Activated T-cell treated with anti-CD3 and anti-CD28 coated beads, Interleukin-2, amount 50 U/mL, for 4 hours (primary cell): ENCODE measurements at places on chromosomes 5 and 9.

DNA sequence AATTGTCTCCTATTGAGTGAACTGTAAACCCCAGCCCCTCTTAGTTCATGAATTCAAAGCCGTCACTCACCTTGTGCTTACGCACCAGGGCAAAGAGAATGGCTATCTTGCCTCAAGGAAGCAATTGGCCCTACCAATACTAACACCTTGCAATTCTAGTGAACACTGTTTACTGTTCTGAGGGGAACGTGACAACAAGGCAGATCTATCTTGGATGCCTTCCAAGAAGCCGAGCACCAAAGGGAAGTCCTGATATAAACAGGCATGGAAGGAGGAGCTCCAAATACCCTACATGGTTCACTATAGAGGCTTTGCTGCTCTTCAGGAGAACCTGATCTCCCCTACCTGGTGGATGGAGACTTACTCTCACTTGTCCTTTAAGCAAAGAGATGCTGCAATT is 1.7 kb upstream of the PLPPR1 start:
- no peak for DNase-seq

DNA sequence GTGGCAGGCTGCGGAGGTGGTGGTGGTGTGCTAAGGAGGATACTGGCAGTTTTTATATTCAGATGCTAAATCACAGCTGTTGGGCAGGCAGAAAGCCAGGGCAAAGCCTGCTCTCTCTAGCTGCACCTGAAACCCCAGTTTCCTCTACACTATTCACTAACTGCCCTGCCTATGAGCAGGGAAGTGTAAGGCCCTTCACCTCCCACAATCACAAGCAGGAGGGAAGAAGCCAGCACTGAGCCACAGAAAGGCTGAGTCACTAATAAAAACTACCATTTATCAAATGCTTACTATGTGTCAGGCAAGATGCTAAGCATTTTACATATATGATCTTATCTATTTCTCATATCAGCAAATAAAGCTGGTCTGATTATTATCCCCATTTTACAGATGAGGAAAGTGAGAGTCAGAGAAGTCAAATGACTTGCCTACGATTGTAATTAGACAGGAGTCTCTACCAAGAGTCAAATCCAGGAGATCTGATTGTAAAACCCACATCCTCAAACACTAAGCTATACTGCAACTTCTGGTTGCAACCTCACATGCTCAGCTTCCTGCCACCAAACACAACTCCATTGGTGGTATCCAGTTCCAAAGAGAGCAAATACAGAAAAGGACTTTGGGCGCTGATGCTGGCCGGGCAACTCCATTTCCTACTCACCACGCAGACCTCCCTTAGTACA is 17.7 kb upstream of the IL6ST start:
- DNase-seq: peak; percentile 10

DNA sequence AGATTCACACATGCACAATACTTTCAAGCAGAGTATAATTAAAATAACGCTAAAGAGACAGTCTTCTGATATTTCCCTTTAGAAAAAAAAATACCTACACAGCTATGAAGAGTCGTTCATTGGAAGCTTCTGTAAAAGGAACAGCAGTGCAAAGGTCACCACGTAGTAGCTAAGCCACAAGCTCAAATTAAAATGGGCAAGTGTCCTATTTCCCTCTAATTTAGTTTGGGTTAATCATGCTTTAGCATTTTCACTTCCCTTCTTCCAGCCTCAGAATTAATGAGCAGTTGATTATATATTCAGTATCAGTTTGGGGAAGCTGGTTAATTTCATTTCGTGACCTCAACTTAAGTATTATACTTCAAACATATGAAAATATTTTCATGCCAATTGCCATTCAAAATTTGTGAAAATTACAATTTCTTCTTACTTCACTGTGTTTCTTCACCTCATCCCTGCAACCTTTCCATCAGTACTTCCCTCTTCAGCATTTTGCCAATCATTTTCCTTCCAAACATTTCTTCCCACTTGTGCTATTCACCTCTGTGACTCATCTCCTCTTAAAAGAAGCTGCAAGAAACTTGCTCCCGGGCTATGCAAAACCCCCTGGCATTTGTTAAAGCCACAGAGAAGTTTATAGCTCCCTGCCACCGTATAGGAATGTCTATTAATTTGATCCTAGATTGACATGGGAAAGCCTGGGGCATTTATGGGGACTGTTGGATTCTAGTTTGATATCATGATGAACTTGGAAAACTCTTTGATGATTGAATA is 83.0 kb downstream of the DMRTA1 start:
- DNase-seq: no peak

DNA sequence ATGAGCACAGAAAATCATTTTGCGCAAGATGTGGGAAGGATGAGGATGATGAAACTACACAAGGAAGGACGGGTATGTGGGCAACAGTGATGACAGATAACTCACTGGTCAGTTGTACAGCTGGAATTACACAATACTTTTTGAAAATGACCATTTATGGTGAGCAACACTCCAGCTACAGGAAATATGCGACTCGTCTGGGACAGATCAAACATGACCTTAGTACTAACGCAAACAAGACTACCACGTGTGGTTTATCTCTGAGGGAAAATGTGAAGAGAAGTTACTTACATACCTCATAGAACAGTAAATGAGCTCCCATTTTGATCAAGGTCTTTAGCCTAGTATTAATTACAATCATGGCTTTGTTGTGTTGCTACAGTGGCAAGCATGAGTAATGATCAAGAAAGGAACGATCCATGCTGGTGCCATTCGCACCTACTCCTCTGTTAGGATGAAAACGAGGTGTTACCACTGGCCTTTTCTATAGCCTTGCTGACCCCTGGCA is 456.9 kb downstream of the BNC2 start:
- DNase-seq: no peak

- DNase-seq: no peak
Measured at GRCh38 chr9:77432053-77432452, 216.1 kb downstream of the GNA14 start.

DNA sequence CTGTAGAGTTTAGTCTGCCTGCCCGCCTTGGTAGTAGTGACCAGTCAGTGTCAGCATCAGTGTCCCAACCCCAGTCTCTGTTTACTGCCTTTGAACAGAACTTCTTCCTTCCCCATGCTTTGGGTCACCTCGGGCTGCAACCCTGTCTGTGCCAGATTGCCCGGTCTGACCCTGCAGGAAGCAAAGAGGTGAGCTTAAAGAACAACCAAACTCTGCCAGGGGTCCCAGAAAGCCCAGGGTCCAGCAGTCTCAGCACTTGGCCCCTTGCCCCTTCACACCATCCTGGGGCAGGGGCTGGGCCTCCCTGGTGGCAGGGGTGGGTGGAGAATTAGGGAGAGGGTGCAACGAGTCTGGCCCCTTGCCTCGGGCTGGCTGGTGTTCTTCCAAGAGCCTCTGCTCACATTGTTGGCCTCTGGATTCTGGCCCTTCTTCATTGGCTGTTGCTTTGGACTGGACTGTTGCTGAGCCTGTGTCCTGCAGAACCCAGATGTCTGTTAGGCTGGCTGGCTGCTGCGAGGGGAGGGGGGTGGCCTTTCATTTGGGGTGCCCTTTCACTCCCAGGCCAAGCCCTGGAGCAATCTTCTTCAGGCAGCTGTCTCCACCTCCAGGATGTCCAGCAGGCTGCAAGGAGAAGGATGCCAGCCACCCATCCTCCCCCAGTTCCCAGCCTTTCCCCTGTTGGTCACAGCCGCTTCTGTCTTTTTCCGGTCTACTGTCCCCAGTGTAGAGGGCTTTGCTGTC is 51.2 kb downstream of the SAR1B start:
- no peak for DNase-seq

- no peak for DNase-seq
Measured at GRCh38 chr5:91130759-91131158, 252.4 kb downstream of the ARRDC3 start.

- DNase-seq: no peak
Measured at GRCh38 chr9:134176599-134176968, 12.2 kb upstream of the RNU6ATAC start.

GRCh38 chr9:119810645-119811429 is 441.6 kb upstream of the BRINP1 start:
- no peak for DNase-seq

DNA sequence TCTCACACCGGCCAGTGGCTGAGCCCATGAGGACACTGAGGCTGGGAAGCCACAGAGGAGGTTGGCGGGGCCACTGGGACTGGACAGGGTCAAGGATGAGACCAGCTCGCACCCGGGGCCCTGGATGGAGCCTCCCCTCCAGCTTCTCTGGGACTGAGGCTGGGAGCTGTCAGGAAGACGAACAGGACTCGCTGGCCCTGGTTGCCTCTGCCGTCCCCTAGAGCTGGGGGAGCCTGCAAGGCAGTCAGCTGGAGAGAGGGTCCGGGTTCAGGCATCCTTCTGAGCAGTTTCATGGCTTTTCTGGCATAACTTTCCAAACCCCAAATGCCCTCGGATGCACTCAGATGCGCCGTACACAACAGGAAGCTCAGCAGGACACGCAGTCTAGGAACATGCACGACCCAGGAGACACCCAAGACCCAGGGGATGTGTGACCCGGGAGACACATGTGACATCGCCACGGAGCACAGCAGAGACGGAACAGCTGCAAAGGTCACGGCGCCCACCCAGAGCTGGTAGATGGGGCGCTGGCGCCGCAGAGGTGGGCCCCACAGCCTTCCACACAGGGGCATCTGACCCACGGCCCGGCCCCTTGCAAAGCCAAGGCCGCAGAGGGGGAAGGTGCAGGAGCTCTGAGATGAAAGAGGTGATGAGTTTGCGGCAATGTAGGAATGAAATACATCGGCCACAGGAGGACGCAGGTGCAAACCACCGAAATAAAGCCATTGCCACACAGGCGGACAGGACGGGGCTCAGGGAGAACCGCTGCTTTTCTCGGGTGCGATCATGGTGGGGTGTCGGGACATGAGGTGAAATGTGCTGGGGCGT is 17.1 kb downstream of the TPPP start:
- peak; percentile 3 for DNase-seq

DNA sequence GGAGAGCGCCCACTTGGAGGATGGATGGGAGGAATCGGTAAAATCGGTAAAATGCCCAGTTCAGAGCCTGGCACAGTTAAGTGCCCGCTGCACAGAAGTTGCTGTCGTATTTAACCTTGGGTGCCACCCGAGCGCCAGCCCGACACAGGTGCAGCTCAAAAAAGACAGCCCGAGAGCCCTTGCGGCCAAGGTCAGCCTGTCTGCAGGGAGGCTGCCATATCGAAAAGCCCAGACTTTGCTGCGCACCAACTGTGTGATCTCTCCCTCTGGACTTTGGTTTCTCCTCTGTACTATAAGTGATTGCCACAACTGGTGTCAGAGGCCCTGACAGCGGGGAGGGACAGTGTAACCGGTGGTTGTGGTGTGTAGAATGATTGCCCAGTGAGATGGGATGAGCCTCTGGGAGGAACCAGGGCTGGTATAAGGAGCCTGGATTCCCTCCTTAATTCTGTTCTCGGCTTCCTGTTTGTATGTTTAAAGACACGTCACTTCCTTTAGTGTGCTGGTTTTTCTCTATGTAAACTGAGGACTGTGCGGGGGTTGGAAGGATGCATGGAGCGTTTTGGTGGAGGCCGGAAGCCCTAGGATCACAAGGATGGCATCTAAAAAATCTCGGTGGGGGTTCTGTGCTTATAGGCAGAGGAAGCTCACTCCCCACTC is 792 bp downstream of the NTMT1 start:
- DNase-seq: no peak

- no peak for DNase-seq
Measured at GRCh38 chr5:139985733-139986132, 57.4 kb downstream of the NRG2 start.

GRCh38 chr9:81776834-81777233 is 87.5 kb upstream of the TLE1 start:
- DNase-seq: no peak

GRCh38 chr5:128409166-128409800 is 128.8 kb downstream of the FBN2 start:
- DNase-seq: no peak

- DNase-seq: no peak
Measured at GRCh38 chr5:117486261-117486660, 911.6 kb upstream of the SEMA6A start.

- DNase-seq: no peak
Measured at GRCh38 chr9:126939821-126940221, 25.2 kb downstream of the RALGPS1 start.

GRCh38 chr5:62155988-62156387 is 150.0 kb upstream of the KIF2A start:
- DNase-seq: no peak

GRCh38 chr5:96579711-96580110 is 82.5 kb upstream of the CAST start:
- no peak for DNase-seq

DNA sequence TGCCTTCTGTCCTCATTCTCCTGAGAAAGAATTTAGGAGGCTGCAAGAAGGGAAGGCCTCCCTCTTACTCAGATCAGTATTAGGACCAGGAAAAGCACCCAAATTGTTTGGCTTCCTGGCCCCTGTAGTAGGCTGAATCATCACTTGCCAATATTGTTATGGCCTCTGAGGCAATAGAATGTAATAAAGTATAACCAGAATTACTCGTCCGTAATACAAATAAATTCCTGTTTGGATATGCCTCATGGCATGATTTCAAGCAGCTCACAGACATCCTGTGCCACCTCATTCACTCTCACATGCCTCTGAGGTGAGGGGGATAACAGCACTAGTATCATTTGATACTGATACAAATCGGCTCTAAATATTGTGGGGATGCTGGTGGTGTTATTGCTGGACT is 427.3 kb downstream of the ISL1 start:
- no peak for DNase-seq

- no peak for DNase-seq
Measured at GRCh38 chr9:72459308-72459707, 62.1 kb upstream of the TMC1 start.

DNA sequence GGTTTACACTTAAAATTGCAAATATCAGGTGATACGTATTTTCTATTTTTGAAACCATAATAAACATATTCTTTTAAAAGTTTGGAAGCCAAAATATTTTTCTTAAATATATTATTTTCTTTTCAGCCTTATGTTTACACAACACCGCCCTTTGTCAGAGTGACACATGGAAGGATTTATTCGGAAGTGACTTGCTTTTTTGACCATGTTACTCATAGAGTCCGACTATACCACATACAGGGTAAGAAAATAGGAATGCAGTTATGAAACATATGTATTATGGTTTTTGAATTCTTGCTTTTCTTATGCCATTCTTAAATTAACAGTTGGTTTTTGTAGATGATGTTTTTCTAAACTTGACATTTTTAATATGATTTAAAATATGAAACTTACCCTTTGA is 133.9 kb downstream of the MAN2A1 start:
- no peak for DNase-seq

DNA sequence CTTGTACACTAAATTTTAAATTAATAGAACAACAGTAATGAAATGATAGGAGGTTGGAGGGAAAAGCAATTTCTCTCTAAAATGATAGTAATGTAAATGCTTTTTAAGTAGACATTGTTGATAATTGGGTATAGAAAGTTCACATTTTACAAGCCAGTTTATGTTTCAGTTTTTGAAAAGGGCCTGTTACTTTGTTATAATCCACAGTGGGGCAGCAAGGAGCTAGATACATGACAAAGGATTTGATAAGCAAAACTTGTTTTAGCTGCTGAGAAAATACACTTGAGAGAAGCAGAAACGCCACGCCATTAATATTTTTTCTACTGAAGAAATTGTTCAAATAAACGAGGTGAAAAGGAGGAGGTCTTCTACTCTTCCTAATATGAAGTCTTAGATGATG is 30.2 kb downstream of the SREK1 start:
- DNase-seq: no peak
